T-helper 9 cell (primary cell): ENCODE measurements at places on chromosomes 11 and 22.

DNA sequence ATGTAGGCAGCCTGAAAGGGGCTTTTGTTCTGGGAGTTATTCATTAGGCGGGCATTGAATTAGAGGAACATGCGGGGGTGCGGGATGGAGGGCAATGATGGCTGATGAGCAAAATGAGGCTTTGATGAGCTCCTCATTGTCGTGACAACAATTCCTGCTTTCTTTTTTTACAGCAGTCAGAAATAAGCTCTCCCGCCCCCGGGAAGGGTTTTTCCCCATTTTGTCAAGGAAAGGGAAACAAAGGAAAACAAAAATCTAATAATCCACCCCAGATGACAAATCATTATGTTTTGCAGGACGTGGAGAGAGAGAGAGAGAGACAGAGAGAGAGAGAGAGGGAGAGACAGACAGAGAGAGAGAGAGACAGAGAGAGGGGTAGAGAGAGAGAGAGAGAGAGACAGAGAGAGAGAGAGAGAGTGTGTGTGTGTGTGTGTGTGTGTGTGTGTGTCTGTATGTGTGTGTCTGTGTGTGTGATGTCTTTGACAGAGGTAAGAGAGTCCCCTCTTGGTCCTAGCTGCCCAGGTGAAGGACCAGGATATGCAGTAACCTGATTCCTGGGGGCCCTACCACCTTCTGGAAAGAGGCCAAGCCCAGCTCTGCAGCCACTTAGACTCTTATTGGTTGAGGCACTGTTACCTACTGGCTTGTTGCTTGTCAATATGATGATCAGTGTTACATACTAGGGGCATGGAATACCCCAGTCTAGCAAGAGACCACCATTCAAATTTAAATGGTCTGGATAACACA lies 46.7 kb upstream of the PARVA start:
- DNase-seq: no peak

- DNase-seq: no peak
These were observed 462.6 kb downstream of the BUD13 start for GRCh38 chr11:116310226-116310625.

- DNase-seq: no peak
These were observed 183.0 kb downstream of the LUZP2 start for GRCh38 chr11:24679821-24680351.

GRCh38 chr11:29962243-29962642 lies 54.6 kb downstream of the KCNA4 start:
- no peak for DNase-seq

DNA sequence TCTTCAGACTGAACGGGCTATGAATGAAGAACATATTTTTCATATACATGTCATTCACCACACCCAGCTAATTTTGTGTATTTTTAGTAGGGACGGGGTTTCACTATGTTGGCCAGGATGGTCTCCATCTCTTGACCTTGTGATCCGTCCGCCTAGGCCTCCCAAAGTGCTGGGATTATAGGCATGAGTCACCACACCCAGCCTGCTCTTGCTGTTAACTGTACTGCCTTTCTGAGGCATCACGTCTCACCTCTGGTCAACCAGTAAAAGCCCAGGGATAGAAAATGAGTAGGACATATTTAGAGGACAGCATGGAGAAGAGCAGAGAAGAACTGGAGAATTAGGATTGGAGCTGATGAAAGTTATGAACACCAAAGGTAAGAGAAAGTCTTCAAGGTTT lies 55.6 kb downstream of the APOL3 start:
- DNase-seq: no peak

DNA sequence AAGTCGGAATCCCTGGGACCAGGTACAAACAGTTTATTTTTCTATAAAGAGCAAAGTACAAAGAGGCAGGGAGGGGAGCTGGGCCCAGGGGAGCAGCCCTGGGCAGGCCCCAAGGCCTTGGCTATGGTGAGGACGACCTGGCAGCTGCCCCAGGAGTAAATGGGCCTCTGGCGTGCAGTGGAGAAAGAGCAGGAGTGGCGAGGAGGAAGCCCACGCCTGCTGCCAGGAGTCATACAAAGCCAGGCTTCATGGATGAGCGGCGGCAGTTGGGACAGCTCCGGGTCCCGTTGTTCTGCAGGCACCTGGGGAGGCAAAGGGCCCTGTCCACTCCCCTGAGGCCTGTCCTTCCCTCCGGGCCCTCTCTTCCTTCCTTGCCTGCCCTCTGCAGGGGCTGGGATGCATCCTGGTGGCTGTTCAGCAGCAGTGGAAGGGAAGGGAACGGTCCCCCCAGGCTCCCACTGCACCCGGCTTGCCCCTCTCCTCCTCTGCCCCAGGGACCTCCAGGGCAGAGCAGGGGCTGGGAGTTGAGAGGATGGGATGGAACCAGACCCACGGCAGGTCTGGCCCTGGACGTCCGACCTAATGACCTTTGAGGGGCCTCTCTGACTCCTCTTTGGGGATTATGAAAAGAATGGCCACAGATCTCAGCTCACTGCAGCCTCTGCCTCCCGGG lies 11.1 kb downstream of the RAPSN start:
- DNase-seq: no peak

GRCh38 chr11:96013461-96014213 lies 89.7 kb upstream of the MTMR2 start:
- no peak for DNase-seq

GRCh38 chr11:65262381-65262680 lies 569 bp downstream of the POLA2 start:
- DNase-seq: no peak

- DNase-seq: no peak
These were observed 51.5 kb upstream of the HORMAD2 start for GRCh38 chr22:30028731-30029130.
